Fibroblast of skin of left biceps (primary cell): ENCODE measurements at places on chromosomes 1 and 21.

DNA sequence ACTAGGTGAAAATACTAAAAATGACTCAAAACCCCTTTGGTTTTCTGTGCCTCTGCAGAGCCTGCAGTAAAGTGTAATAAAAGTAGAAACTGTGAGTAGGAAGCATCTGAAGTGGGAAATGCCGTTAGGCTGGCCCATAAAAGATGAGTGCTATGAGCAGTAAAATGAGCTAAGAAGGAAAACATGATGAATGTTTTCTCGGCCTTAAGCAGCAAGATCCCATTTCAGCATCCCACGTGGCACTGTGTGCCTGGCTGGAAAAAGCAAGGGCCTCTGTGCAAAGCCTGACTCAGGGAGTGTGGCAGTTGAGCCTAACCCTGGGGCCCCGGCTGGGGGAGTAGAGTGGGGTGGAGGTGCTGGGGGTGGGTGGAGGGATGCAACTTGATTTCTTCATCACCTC, 109.5 kb downstream of the TBX15 start:
- no peak for DNase-seq

DNA sequence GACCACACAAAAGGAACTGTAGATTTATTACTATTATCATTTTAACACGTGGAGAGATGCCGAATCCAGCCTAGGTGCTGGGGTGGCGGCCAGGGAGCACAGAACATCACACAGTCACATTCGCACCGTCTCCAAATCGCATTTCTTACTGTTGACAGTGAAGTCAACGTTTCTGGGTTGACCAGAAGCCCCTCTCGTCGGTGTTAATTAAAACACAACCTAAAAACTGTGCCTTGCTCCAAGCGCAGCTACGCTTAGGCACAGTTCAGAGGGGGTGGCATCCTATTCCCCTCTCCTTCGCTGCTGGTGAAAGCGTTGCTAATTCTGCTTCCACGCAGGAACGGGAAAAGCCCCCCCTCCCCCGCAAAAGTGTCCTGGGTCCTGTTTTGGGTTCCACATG, 4.1 kb downstream of the RIPK4 start:
- DNase-seq = no peak

DNA sequence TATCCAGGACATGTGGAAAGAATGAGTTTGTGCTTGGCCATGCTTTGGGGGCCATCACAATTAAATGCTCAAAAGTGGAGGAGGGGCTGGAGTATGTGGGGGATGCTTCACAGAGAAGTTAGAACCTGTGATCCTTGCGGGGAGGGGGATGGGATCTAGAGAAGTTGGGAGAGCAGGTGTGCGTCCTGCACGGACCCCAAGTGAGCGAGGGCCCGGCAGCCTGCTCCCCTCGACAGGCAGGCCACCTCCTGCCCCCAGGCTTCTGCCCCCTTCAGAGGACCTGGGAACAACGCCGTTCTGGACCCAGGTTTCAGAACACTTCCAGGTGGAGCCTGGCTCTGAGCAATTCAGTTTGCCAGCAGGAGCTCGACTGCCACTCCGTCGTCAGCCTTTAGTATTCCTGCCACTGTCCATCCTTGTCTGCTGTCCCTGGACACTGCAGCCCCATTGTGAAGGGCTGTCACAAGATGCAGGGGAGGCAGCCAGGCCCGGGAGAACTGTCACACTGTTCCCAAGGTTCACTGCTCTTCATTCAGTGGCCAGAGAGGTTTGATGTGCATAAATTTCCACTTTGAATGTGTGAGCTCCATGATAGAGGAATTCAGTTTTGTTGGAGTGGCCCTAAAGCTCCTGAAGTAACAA, 112.2 kb downstream of the DHRS3 start:
- no peak for DNase-seq

DNA sequence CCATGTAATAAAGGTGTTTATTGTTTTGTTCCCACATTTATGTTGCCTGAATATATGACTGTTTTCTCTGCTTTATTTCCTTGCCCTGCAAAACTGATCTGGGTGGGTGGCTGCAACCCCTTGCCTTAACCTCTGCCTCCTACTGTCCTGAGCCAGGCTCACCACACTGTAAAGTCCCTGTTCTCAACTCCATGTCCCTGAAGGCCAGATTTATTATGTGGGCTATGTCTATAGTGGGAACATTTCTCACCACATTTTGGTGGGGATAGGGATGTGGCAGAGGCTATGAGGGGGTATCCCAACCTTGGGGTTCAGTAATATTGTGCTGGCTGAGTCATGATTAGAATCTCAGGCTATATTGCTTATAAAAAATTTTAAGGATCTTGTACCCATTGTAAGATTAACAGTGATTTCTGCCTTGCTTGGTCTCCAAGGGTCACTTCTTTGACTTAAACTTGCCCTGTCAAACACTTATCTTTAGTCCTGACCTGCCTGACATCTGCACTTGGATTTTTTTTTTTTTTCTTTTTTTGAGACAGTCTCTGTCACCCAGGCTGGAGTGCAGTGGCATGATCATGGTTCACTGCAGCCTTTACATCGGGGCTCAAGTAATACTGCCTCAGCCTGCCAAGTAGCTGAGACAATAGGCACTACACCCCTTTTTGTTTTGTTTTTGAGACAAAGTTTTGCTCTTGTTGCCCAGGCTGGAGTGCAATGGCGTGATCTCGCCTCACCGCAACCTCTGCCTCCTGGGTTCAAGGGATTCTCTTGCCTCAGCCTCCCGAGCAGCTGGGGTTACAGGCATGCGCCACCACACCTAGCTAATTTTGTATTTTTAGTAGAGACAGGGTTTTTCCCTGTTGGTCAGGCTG, 3.6 kb downstream of the RPS8 start:
- no peak for DNase-seq

GRCh38 chr1:227357171-227357926, 39.1 kb upstream of the CDC42BPA start:
- no peak for DNase-seq

DNA sequence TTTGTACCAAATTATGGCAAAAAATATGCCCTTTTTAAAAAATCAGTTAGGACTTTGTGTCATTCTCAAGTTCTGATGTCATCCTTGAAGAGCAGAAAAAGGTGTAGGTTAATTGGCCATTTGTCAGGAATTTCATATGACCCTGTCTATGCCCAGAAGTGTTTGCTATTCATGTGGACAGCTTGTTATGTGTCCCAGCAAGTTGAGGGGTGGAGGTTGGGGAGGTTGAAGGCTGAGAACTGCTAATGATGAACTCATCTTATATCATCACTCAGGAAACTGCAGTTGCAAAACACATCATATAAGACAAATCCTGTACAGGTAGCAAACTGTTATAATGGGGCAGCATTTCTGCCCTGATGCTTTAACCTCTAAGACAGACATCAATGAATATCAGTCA, 106.5 kb downstream of the PHTF1 start:
- no peak for DNase-seq

- DNase-seq = no peak
Observed at GRCh38 chr1:111909030-111909429, 80.4 kb downstream of the KCND3 start.

DNA sequence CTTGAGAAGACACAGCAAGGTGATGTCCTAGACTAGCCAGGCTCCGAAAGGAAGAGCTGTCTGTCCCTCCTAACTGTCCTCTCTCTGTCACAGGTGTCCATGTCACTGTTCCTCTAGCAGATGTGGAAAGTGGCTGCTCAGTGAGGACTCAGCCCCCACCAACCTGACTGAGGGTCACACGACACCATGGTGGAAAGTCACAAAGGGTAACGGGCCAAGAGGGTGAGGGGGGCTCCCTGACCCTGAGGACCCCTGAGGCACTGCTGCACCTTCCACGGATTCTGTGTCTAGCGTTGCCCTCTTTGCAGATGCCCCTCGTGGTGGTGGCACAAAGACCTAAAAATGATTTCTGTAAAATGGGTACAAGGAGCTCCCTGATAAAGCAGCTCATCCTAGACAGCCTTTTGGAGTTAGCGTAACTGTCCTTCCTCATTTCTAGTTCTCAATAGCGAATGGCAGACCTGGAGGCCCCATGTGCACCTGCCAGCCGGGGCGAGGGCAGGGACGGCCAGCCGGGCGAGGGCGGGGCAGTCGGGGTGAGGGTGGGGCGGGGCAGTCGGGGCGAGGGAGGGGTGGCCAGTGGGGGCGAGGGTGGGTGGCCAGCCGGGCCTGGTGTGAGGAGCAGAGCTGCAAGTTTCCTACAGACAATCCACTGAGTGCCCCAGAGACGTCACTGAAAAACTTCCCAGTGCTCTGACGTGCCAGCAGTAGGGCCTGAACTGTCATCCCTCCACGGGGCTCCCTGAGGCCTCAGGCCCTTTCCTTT, 23.4 kb downstream of the POFUT2 start:
- no peak for DNase-seq

DNA sequence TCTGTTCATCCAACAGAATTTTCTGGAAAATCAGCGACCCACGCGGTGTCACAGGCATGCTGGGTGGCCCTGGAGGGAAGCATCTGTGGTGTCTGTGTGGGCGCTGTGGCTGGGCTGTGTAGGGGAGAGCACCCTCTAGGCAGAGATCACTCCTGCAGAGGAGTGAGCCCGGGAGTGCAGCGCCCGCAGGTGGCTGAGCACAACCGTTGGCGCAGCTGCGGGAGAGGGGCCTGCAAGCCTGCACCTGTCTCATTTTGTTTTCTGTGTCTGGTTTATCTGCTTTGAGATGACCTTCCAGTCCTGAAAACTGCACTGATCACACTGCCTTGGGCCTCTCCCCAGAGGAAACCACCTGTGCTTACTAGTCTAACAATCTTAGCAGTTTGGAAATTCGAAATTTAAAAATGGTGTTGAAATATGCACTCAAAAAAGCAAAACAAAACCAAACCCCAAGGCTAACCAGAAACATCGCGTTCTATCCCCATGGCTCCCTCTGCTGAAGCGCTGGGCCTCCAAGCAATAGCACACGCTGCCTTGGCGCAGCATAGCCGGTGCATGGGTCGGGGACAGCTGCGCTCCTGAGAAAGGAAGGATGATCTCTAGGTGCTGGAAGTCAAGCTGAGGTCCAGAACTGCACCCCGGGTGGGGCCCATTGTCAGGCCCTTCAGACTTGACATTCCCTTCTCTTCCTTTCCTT, 4.8 kb downstream of the FAM3B start:
- DNase-seq = no peak

- no peak for DNase-seq
Observed at GRCh38 chr1:228852511-228853088, 117.3 kb downstream of the RHOU start.

DNA sequence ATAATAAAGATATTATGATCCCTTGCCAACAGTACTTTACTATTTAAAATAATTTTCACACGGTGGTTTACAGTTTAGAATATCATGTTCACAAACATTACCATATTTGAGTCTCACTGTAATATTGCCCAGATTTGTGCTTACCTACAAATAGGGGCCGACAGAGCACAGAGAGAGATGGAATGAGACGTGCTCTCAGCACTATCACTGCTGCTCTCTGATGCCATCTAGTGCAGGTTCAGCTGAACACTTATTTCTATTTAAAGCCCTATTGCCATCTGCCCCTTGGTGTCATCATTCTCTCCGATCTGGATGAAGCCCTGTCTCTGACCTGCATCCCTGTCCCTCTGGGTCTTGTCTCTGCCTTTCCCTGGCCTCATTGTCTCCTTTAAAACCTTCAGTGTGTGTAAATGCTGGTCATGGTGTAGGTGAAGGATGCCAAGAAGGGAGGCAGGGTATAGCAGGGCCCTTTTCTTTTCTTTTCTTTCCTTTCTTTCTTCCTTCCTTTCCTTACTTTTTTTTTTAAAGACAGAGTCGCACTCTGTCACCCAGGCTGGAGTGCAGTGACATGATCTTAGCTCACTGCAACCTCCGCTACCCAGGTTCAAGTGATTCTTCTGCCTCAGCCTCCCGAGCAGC, 6.9 kb upstream of the GPATCH4 start:
- no peak for DNase-seq

- no peak for DNase-seq
Observed at GRCh38 chr1:56003846-56004245, 575.5 kb downstream of the PLPP3 start.

- DNase-seq = no peak
Observed at GRCh38 chr1:157301477-157302198, 163.4 kb upstream of the ETV3 start.

DNA sequence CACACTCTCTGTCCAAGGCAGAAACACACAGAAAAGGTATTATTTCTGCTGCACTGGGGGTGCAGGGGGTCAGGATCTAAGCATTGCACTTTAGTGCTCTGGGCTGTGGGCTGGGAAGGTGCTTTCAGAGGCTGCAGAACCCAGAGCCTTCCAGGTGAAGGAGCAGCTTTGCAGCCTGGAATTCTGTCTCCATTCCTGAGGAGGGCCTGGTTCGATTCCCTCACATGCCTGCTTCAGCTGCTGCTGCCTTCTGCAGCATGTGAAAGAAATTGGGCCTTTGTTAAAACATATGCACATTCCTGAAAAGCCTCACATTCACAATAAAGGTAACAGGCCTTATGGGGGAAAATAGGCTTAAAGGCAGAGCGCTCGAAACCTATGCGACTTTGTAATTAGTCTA, 35.9 kb downstream of the VTCN1 start:
- no peak for DNase-seq

- peak; percentile 79 for DNase-seq
Observed at GRCh38 chr1:172902861-172903381, 147.8 kb downstream of the TNFSF18 start.

GRCh38 chr1:41546833-41547135, 62.3 kb upstream of the EDN2 start:
- no peak for DNase-seq

- DNase-seq = no peak
Observed at GRCh38 chr1:20867062-20867461, 80.0 kb upstream of the HP1BP3 start.

GRCh38 chr1:227880342-227880924, 65.0 kb downstream of the PRSS38 start:
- DNase-seq = no peak

DNA sequence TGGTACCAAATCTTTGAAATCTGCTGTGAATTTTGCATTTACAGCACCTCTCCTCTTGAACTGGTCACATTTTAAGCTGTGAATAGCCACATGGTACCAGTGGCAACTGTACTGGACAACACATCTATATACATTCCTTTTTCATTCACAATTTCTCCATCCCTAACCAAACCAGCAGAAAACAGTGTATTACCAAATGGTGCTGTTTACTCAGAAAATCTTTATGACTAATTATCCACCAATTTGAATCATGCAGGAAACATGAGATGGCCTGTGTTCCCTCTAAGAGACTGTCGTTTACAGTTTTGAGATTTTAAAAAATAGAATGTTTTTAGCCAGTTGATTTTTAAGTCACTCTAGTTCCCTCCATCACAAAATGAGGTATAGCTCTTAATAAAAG, 17.6 kb upstream of the CCT8 start:
- peak; percentile 40 for DNase-seq

GRCh38 chr1:6212193-6212959, 6.5 kb downstream of the RNF207 start:
- no peak for DNase-seq

GRCh38 chr1:20473894-20474293, 12.1 kb downstream of the CAMK2N1 start:
- DNase-seq = no peak

GRCh38 chr1:5996641-5997270, 4.5 kb upstream of the NPHP4 start:
- no peak for DNase-seq
